ENCODE measurements at places on chromosomes 11 and 22.

DNA sequence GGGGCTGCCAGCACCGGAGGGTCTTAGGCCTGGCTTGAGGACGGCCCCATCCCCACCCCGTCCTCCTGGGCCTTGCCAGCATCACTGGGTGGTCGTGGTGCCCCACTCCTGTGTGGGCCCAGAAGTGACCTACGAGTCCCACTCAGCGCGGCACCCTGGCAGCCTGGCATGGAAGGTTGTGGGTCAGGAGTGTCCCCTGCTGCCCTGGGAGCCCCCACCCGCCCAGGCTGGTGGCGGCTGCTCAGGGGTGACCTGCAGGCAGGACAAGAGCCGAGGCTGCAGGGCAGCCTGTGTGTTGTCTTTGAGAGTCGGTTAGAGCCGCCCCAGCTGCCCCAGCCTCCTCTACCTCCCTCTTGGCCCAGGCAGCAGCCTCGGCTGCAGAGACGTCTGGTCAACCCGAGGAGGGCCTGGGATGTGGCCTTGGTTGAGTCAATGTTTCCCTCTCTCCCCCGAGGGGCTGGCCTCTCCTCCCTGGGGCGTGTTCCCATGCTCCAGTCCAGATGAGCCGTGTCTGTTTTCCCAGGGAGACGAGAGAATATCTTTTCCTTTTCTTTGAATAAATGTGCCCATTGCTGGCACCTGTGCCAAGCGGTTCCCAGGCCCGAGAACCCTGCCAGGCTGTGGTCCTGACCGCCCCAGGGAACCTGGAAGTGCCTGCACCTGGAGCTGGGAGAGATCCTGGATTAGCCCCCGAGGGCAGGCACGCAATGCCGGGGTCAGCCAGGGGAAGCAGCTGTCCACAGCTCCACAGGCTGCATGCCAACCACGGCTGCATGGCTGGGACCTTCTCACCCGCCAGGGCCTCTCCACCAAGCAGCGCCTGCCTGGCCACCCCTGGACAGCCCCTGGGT, 35.7 kb upstream of the MUC5AC start:
- no peak for DNase-seq

GRCh38 chr11:75325713-75326438, 25.6 kb downstream of the ARRB1 start:
- peak; percentile 76 for DNase-seq

GRCh38 chr11:117345039-117345438, 17.4 kb downstream of the CEP164 start:
- no peak for DNase-seq

GRCh38 chr11:107915229-107915628, 13.0 kb upstream of the RAB39A start:
- no peak for DNase-seq

GRCh38 chr11:95187723-95188122, 43.3 kb downstream of the SESN3 start:
- no peak for DNase-seq

DNA sequence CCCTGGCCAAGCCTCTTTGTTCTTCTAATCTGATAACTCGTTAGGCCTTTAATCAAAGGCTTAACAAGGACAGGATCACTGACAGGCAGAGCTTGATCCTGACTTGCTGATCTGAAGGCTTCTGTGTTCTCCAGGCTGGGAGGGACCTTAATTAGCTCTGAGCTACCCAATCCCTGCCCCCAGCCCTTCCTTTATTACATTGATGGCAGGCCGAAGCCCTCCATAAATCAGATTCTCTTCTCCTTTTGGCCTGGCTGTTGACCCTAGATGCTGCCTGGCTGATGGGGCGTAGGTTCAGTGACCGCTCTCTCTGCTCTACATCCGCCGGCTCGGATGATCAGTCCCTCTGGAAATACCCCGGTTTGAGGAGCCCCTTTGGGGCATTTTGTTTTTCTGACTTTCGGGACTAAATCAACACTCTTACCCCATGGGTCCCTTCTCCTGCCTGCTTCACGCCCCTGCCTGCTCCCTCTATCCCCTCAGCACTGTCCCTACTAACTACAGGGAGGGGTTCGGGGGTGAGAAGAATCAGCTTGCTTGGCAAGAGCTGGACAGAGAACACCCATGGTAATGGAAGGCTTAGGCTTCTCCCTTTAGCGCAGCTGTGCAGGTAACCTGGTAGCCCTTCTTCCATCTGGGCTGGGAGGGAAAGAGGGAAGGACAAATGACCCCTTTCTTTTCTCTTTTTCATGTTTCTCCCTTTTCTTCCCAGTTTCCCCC, 10.0 kb upstream of the RRM1 start:
- DNase-seq: no peak

- DNase-seq: no peak
Measured at GRCh38 chr11:65224930-65225278, 36.9 kb upstream of the POLA2 start.

DNA sequence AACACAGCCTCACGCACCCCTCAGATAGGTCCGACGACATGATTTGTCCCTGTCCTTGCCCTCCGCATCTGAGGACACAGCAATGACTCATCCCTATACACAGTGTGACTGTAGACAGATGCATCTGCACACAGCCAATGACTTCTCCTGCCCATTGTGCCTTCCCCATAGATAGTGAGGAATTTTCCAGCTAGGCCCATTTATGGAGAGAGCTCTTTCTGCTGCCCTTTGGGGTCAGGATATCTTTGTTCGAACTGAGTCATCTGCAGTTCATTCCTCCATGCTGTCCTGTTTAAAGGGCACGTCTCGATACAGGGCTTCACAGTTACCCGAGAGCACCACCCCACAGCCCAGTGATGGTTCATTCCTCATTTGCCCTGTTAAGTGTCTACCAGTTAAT, 96.7 kb downstream of the LARGE1 start:
- no peak for DNase-seq

Measured in activated CD4-positive, alpha-beta T cell treated with anti-CD3 and anti-CD28 coated beads, Interleukin-2, amount 50 U/mL, for 48 hours (primary cell).